Tibial nerve (tissue), 4 donors: ENCODE measurements at places on chromosomes 11 and 22.

- DNase-seq, result no peak
Observed at GRCh38 chr11:72925656-72926055, 111.4 kb downstream of the ATG16L2 start.

DNA sequence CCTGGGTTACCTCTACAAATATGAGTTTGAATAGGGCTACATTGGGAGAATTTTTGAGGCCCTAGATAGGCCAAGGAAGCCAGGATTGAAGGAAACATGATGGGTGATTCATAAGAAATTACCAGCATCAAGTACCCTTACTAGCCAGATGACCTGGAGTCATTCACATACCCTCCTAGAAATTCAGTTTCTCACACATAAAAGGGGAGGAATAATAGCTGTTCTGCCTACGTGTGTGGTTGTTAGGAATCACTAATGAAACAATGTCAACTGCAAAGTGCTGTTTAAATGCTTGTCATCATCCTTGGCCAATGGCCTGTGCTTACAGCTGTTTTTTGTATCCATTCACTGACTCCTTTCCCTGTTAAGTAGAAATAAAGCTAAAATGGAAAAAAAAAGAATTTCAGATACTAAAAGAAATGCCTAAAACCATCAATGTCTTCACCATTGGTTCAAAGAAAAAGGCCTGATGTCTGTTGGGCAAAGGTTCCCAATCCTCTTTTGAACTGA is 114.4 kb downstream of the NCAM1 start:
- no peak for DNase-seq

GRCh38 chr22:47111626-47112581 is 349.5 kb downstream of the TBC1D22A start:
- DNase-seq, result no peak

DNA sequence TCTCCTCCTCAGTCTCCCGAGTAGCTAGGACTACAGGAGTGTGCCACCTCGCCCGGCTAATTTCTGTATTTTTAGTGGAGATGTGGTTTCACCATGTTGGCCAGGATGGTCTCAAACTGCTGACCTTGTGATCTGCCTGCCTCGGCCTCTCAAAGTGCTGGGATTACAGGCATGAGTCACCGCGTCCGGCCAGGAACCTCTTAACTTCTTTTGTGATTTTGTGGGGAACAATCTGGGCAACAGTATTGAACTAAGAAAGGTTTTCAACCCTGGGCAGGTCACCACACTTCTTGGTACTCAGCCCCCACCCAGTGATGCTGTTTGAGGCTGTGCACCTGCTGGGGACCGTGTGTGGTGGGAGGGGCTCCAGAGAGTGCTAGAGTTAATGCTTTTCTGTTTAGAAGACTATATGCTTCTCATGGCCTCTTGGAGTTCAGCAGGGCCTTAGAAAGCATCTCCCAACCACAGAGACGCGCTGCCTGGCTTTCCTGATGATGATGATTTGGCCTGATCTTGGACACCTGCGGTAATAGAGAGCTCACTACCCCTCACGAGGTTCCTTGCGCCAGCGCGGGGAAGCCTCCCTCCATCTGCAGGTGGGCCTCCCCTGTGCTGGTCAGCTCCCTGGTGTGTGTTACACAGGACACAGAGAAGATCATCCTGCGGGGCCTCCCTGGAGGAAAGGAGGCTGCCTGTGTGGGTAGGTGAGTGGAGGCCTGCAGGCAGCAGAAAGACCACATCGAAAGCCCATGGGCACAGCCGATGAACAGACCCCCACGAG is 1.2 kb downstream of the DENND6B start:
- no peak for DNase-seq

- no peak for DNase-seq
Observed at GRCh38 chr11:27401833-27402316, 38.9 kb upstream of the CCDC34 start.

- no peak for DNase-seq
Observed at GRCh38 chr11:78406568-78407196, 10.9 kb downstream of the GAB2 start.

DNA sequence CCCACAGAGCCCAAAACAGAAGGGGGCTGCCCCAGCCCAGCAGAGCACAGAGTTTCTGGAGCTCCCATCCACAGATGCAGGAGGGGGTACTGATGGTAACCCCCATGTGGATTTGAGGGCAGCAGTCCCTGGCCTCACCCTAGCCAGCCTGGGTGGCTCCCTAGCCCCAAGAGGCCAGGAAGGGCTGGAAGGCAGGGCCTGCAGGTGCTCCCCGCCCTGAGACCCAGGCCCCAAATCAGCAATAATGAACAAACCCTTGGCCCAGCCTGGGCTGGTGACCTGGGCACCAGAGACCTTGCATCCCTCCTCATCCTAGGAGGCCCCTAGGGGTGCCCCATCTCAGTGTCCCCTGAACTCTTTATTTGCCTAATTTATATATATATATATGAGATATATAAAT is 61.6 kb downstream of the MORC2 start:
- DNase-seq, result no peak

GRCh38 chr11:67648140-67648795 is 2.3 kb downstream of the ACY3 start:
- no peak for DNase-seq

DNA sequence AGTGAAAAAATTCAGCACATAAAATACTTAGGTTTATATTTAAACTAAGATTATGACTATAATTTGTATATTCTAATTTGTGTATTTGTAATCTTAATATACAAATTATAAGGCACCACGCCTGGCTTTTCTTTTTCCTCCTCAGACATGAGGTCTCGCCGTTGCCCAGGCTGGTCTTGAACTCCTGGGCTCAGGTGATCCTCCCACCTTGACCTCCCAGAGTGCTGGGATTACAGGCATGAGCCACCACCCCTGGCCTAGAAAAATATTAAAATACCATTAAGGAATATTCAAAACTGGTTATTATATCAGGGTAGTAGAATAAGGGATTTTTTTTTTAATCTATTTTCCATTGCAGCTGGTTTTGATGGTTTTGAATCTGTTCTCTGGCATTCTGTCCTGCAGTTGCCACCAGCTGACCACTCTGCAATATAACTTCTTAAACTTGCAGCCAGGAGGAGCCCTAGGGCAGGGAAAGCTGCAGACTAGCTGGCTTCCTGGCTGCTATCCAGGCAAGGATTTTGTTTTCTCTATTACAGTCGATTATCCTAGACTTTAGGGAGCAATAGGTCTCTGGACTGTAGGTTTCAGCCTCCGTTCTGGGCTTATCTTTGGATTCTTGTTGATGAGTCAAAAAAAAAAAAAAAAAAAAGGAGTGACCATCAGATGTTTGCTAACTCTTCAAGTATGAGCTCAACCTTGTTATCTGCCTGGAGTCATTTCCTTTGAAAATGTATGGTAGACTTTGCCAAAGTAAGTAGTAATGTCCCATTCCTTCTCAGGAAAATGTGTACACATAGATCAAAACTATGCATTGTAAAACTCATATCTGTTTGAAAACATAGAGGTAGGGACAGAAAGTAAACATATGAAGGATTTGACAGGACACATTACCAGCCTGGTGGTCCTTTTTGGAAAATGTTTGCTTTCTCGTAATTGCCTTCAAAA is 13.2 kb downstream of the POLA2 start:
- peak; percentile 94 for DNase-seq

- no peak for DNase-seq
Observed at GRCh38 chr11:73365352-73366264, 10.6 kb upstream of the RELT start.

DNA sequence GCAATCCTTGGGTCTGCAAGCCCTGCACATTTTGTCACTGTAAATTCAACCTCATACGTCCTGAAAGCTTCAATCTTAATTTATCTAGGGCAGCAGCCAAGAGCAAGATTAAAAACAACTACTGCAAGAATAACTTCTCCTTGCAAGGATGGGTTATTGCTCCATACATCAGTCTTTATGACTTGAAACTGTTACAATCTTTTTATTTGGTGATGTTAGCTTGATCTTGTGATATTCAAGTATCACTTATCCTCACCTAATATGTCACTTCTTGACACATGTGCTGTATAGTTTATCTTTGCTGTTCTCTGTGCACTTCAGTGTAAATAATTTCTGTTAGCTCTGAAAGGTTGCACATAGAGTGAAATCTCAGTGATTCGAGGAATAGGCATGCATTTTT is 14.7 kb upstream of the APLP2 start:
- DNase-seq, result no peak

GRCh38 chr22:46009730-46010129 is 32.8 kb upstream of the WNT7B start:
- DNase-seq, result no peak

DNA sequence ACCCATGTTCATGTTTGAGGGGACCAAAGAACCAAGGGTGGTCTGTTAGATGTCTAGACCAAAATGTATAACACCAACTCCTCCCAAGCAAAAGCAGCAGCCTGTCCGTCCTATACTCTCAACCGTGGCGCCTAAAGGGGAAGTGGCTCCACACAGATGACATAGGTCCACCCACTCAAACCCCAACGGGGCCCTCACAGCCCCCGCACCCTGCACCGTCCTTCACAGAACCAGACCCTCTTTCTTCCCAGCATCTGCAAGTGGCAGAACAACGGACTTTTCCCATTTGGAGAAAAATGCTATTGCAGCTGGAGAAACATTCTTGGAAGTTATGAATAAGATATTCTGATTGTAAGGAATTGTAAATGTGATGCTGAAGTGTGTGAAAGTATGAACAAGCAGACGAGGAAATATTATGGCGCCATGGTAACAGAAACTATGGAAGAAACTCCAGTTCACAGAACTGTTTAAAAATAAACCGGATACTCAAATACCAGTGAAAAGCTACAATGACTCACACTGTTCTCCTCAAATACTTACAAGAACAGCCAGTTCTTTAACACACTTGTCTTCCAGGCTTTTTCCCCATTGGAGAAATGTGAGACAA is 76.5 kb upstream of the ARFGAP3 start:
- DNase-seq, result peak; percentile 42

GRCh38 chr11:1838077-1838425 is 730 bp upstream of the TNNI2 start:
- no peak for DNase-seq

DNA sequence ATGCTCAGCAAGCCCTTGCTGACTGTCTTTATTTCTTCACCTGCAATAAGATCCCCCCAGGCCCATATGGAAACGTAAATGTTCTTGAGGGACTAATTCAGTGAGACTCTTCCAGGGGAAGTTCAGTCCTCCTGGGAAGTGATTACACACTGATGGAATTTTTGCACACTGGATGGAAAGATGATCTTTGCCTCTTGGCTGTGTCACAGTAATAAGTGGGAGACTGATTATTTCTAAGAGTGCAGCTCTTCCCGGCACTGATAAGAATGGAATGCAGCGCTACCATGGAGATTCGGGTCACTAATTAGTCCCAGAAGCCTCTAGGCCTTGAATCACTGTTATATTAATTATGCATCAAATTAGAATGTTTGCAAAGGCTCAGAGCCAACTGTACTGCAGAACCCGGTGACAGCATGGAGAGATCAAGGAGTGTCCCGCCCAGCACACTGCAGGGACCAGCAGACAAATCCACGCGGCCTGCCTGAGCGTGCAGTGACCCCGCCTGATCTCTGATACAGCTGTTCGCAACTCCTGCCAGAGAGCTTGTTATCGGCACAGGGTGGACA is 178.3 kb downstream of the SNX19 start:
- no peak for DNase-seq

DNA sequence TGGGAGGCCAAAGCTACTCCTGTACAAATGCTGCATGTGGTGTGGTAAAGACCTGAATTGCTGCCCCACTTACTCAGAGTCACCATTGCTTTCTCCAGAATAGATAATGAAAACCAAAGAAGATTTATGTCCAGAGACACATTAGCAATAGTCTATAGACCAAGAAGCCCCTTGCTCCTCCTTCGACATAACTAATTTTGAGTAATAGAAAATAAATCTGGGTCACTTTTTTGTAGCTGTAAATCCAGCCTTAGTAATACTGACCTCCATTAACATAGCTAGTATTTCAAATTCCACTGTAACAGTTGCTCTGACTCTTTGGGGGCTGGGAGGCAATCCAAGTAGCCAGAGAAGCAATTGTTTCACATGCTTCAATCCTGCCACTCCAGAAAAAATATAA is 145.9 kb downstream of the MAML2 start:
- no peak for DNase-seq

- no peak for DNase-seq
Observed at GRCh38 chr22:48333323-48333763, 1494.3 kb downstream of the BRD1 start.

GRCh38 chr11:128239306-128239705 is 348.1 kb downstream of the ETS1 start:
- DNase-seq, result no peak

DNA sequence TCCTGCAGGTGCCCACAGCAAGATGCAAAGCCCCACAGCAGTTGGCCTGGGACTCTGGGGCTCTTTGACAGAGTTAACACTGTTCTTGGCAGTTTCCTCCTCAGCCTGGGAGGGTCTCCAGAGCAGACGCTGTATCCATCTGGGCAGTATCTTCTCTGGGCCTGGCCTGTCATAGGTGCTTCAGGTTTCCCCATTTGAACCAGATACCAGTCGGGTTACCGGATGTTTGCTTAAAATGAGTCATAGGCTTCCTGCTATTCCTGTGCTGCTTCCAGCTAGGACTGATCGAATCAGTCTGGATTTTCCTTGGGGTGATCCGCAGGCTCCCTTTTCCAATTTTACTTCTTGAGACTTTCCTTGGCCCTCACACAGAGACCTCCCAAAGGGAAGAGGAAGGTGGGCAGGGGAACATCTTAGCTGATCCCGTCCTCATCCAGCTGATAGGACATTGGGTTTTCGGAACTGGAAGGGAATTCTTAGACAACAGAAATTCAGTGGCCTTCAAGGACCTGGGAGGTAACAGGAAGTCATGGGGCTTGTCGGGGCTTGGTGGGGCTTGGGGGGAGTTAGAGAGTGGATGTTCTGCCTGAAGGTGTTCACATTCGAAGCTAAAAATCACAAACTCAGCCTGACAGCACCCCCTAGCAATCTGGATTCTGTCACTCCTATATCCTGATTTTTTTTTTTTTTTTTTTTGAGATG is 2.4 kb upstream of the RANGAP1 start:
- DNase-seq, result no peak

DNA sequence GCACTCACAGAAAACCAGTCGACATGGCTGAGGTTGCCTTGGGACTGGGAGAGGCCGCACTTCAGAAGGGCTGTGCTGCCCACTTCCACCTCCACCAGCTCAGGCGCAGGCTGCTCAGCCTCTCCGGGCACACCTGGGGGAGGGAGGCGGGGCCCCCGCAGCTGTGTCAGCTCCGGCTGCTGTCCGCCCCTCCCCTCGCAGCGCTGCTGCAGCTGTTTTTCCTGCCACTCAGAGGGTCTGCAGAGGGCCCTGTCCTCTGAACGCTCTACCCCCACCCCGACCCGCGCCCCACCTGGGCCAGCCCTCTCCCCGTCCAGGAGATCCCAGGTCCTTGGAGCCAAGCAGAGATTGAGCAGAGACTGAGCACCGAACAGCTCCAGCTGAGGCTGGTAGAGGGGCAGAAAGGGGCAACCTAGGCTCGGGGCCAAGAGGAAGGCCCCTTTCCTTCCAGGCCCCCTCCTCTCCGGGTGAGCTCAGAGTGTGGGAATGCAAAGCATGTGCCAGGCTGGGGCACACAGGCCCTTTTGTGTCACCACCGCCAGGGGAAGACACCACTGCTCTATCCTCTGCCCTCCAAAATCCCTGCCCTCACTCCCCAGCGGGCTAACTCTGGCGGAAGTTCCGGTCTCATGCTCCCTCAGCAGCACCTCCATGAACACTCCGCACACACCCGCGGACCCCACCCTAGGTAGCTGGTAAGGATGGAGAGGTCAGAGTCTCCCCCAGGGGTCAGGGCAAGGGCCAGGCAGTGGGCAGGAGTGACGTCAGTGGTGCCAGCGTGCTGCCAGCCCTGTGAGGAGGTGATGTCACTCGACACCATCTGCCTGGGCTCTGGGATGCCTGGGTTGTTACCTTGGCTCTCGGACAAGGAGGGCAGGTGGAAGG is 1.6 kb downstream of the MCAM start:
- no peak for DNase-seq
